T follicular helper cell (primary cell): ENCODE measurements at places on chromosomes 7 and 10.

- no peak for DNase-seq
These were observed 3.9 kb downstream of the CTTNBP2 start for GRCh38 chr7:117869374-117869773.

- no peak for DNase-seq
These were observed 90.3 kb downstream of the INPP5A start for GRCh38 chr10:132627666-132628531.

DNA sequence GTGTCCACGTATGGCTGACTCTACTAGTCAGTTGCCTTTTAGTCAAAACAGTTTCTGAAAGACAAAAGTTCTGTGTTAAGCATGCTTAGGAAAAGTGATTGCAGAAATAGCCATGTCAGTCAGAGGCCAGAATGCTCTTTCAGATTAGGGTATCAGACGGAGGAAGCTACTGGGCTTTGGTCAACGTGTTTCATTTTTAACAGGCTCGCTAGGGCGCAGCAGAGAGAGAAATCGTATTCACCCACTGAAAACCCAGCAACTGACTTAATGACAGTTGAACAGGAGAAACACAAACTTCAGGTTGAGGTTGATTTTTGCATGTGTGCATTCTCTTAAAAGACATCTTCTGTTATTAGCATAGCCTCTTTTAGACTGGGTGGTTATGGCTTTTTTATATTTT, 322.6 kb upstream of the KIAA1217 start:
- no peak for DNase-seq

DNA sequence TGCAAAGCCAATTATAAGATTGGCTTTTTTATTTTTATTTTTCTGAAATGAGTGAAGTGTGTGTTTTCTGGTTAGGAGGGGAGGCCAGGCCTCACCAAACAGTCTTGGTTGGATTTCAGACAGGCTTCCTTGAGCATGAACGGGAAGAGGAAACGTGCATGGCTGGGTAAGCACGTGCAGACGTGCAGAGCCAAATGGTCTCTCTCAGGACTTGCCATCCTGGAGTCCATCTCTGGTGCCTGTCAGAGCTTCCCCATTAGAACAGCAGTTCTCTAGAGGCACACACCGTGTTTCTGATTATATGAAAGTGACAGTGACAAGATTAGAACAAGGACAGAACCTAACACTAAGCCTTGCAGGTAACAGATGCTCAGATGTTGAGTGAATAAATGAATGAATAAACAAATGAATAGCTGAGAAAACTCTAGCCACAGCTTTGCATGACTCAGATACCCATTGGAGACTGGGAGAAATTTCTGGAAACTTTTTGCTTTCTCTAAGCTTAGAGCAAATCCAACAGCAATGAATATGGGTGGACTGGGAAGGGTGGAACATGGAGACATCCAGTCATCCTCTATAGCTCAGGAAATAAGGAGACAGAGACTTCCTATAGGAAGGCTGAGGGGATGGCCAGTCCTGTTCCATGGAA, 11.8 kb upstream of the CALD1 start:
- DNase-seq = no peak
